CD4-positive, alpha-beta T cell treated with Interleukin-6 at 100 ng/mL for 8 hours (primary cell): ENCODE measurements at places on chromosomes 2 and 18.

GRCh38 chr2:224063298-224063648, 24.2 kb upstream of the SERPINE2 start:
- no peak for DNase-seq

DNA sequence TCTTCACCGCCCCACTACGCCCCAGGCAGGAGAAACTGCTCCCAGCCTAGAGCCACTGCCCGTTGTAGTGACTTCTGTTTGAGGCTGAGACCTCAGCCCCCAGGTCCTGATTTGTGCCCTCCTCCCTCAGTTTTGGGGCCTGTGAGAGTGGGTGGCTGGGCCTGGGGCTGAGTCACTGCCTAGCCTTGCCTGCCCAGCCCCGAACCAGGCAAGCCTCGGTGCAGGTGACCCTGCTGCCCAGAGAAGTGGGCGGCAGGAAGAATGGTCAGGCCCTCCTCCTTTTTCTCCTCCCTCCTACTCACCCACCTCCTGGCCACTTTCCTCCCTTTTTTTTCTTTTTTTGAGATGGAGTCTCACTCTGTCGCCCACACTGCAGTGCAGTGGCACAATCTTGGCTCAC, 66.6 kb downstream of the ZFP36L2 start:
- DNase-seq = no peak

- DNase-seq = no peak
These were observed 41.4 kb upstream of the ITGB6 start for GRCh38 chr2:160241251-160242137.

GRCh38 chr2:122908159-122908558, 1116.9 kb upstream of the CNTNAP5 start:
- no peak for DNase-seq

- no peak for DNase-seq
These were observed 405.0 kb upstream of the SLC39A10 start for GRCh38 chr2:195252018-195252417.

- no peak for DNase-seq
These were observed 98.6 kb downstream of the MSH2 start for GRCh38 chr2:47501374-47502200.

- no peak for DNase-seq
These were observed 73.3 kb upstream of the FZD7 start for GRCh38 chr2:201960305-201960704.

DNA sequence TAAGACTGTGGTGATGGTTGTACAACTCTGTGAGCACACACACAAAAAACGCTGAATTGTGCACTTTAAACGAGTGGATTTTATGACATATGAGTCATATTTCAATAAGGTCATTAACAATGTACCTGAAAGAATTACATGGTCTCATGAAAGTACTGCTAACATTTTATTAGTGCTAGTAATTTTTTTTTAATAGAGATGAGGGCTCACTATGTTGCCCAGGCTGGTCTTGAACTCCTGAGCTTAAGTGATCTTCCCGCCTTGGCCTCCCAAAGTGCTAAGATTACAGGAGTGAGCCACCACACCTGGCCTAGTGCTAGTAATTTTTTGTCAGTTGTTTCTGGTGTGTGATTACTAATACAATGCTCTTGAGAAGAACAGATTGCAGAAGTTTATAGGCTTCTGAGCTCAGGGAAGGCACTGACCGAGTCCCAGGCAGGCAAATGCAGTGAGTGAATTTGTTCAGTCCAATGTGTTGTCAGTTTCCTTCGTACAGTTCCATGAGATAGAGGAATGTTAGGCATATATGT, 177.0 kb downstream of the TGIF1 start:
- no peak for DNase-seq

DNA sequence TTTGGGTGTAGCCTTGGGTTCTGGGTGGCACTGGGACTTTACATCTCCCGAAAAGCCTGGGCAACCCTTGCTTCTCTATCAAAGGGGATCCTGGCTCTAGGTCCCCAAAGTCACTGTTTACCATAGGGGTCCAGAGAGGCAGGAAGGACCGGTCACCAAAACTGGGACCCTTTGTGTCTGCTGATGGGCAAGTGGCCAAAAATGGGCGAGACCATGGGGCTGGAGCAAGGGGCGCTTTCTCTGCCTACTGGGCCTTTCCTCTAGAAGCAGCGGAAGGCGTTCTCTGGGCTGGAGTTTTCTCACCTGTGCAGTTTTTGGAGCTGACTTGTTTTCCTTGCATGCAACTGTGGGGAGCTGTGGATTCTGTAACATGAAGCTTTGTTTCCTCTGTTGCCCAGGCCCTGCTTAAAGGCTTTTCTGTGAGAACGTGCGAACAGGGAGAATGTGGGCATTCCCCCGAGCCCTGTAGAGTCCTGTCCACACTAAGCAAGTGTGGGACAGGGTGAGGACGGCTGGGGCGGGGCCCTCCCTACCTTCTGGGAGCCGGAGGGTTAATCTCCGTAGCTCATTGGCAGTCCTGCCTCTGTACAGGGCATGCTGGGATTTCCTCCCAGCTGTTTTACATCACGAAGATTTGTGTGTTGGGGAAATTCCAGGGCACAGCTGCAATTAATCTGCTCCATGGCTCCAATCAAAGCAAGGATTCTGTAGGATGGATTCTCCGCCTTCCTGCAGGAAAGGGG, 50.2 kb downstream of the TGOLN2 start:
- no peak for DNase-seq
